ENCODE measurements at places on chromosomes 5 and 9. TPM values are rescaled to one million over a fixed set of nuclear protein-coding genes. Genes with fewer than 3 reads are reported as not detected.

TLX3 gene
- polyA plus RNA-seq = not detected

CNTFR gene
- 45.5 TPM for polyA plus RNA-seq

SLC25A48 gene
- 3.0 TPM for polyA plus RNA-seq

DNA sequence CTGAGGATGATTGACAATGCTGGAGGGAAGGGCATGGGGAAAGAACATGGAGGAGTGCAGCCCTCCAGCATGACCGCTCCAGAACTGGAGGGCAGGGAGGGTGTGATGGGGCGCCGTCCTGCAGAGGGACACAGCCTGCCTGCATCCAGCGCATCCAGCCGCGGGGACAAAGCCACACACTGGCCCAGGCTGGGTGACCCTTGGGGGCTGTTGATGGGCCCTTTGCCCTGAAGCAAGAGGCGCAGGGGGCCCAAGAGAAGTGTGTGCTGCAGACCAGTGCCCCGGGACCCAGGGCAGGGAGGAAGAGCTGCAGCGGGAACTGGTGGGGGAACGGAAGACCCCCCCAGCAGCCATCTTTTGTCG lies 169.8 kb upstream of the PPP1R26 start:
- no peak for DNase-seq

GRCh38 chr9:123518338-123518737 lies 162.3 kb downstream of the CRB2 start:
- no peak for DNase-seq

DNA sequence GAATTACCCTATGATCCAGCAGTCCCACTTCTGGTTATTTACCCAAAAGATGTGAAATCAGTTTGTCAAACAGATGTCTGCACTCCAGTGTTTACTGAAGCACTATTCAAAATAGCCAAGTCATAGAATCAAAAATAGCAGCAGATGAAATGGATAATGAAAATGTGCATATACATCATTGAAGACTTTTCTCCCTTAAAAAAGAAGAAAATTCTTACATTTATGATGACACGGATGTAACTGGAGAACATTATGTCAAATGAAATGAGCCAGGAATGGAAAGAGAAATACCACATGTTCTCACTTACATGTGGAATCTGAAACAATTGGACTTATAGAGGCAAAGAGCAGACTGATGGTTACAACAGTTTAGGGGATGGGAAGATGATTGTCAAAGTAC lies 21.5 kb upstream of the PLEKHG4B start:
- DNase-seq = no peak
